ENCODE measurements at places on chromosomes 2 and 18.

DNA sequence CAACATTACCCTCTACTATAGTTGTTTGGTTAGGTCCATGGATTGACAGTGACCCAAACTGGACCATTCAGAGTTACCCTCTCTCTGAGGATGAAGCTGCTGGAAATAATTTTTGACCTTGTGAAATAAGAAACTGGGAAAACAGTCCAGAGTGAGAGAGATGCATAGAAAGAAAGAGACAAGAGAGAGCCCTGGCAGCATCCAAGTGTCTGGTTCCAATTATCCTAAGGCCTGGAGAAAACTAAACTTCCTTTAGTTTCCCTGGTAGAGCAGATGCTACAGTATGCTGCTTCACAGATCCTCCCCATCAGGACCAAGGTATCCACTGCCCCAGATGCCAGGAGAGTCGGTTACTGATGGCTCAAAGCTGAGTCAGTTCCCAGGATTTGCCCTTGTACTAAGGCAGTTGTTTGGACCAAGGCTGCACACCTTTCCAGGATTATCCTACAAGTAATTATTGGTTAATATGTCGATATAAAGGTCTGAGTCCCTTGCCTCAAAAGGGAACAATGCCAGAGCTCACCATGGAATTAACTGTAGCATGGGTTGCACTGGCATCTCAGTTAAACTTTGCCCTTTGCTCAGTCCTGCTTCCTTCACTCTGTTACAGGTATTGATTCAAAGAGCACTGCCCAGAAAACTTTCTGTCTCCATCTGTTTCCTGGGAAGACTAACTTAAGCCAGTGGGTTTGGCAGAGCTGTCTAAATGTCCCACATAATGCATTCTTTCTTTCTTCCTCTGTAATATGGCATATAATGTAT lies 14.6 kb upstream of the CHN1 start:
- no peak for DNase-seq

DNA sequence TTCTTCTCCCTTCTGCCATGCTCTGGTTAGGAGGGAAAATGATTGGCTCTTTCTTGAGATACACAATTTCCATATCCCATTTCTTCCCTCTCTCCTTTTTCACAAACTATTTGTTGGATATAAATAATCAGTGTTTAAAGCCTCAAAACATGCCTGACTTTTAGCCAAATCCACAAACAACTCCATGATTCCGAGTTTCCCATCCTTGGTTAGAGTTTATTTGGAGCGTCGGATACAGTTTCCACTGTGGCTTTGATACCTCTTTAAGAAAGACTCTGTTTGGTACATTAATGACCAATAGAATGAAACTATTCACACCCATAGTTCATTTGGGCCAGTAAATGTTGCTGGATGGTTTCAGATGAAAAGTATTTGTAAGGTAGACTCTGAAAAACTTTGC lies 5.9 kb upstream of the FHL2 start:
- no peak for DNase-seq

DNA sequence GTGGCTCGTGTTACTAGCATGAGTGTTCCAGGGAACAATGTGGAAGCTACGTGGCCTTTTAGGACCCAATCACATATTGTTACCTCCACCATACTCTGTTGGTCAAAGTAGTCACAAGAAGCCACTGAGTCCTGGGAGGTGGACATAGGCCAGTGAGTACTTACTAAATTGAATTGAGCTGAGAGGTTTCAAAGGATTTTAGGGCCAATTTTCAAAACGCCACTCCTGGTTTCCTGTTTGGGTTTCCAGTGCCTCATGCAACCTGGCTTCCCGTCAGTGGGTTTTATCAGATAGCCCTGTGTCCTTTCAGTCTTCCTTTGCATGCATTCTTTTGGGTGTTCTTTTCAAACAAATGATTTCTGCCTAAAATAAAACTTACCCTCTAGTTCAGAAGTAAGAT lies 56.3 kb downstream of the FBLN7 start:
- no peak for DNase-seq

GRCh38 chr2:143311426-143311825 lies 182.2 kb downstream of the ARHGAP15 start:
- no peak for DNase-seq

GRCh38 chr2:25453199-25453905 lies 111.6 kb upstream of the DNMT3A start:
- DNase-seq: no peak

GRCh38 chr2:227230151-227230550 lies 65.7 kb downstream of the COL4A3 start:
- DNase-seq: no peak

DNA sequence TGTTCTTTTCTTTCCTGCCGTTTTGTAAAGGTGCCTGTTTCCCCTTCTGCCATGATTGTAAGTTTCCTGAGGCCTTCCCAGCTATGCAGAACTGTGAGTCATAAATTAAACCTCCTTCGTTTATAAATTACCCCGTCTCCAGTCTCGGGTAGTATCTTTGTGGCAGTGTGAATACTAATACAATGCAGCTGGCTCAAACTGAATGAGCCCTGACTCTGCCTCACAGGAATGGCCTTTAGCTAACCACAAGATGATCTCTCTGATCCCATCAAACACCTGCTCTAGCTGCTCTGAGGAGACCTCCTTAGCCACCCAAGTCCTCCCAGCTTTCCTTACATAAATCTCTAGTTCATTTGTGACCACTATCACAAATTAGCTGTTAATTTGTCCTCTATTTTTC lies 41.5 kb upstream of the CAB39 start:
- no peak for DNase-seq

DNA sequence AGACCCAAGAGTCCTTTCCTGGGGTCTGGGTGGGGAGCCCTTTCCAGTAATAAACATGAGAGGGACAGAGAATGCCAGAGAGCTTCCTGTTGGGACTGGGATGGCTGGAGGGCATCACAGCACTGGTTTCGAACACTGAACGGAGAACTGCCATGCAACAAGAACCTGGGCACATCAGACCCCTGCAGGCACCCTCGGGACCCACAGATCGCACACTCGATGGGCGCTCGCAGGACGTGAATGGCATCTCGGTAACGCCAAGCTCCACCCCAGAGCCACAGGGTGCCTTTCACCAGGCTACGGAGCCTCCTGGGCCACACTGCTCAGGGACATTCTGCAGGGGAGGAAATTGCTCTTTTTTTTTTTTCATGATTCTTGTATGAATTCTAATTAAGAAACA lies 25.1 kb downstream of the SLC66A2 start:
- no peak for DNase-seq

DNA sequence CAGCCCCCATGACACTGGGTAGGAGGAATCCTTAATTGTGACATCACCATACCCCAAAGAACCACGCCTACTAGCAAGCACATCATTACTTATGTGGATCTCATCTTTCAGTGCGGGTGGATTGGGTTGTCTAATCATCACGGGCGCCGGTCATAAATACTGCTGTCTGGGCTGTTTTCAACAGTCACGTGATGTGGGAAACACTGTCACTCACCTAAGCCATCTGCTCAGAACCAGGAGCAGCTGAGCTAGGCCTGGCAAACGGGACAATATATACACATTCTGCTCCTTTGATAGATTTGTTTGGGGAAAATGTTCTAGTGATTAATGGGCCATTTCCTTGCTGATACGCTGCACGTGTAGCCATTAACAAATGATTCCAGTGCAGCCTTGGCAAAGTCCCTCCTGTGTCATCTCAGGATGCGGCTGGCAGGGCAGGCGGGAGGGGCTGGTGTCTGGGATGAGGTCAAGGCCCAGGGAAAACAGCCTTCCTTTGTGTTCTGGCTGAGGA lies 145.9 kb upstream of the COPS8 start:
- peak; percentile 58 for DNase-seq

All from NCI-H1417 (cell line).